ENCODE measurements at places on chromosomes 7 and 10.

- no peak for DNase-seq
Observed at GRCh38 chr10:72245949-72246525, 27.7 kb upstream of the DDIT4 start.

DNA sequence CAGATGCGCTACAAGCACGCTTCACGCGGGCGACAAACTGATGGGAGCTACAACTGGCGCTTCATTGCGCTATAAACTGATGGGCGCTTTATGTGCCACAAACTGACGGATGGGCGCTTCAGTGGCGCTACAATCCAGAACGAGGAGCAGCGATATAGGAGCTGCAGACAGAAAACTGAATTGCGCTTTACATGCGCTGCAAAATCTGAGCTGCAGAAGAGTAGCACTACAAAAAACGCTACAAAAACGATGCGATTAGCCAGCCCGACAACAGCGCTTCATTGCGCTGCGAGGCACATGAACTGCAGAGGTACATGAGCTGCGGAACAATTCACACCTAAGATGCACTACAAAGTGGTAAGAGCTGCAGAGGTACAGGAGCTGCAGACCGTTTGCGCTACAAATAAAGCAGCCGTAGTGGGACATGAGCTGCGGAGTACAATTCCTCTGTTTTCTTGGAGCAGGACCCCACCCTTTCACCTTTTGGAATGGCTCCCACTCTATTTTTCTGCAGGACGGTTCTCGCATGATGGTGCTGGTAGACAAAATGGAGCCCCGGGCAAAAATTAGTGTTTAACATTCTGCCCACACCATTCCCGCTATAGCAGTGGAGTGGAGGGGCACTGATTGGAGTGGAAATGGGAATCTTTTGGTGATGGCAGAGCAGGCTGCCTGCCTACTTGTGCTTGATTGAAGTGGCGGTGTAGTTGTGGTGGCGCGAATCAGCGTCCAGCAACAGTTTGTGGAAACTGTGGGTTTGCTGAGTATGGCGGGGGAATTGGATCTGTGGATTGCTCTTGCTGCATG is 1.2 kb upstream of the SGCE start:
- no peak for DNase-seq

DNA sequence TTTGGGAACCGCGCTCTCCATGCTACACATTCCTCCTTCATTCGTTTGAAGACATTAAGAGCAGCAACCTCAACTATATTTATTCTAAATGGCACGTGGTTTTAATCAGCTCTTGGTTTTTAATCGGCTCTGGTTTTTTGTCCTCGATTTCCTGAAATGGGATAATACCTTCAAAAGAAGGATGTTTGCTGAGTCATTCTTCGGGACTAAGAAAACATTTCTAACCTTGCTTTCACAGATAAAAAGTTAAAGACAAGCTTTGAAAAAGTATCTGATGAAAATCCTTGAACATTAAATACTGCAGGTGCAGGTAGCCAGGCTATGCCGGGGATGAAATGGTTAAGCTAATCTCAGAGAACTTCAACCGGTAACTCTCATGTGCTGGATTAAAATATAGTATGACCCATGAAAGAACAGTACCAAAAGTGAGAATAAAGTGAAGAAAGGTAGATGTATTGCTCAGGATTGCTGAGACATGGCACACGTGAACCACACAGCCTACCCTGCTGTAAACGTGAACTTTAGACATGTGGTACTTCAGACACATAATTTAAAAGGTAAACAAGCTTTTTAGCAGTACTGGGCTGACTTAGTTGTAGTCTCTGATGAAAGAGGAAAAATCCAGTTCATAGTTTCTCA is 89.1 kb downstream of the PTPRN2 start:
- no peak for DNase-seq

DNA sequence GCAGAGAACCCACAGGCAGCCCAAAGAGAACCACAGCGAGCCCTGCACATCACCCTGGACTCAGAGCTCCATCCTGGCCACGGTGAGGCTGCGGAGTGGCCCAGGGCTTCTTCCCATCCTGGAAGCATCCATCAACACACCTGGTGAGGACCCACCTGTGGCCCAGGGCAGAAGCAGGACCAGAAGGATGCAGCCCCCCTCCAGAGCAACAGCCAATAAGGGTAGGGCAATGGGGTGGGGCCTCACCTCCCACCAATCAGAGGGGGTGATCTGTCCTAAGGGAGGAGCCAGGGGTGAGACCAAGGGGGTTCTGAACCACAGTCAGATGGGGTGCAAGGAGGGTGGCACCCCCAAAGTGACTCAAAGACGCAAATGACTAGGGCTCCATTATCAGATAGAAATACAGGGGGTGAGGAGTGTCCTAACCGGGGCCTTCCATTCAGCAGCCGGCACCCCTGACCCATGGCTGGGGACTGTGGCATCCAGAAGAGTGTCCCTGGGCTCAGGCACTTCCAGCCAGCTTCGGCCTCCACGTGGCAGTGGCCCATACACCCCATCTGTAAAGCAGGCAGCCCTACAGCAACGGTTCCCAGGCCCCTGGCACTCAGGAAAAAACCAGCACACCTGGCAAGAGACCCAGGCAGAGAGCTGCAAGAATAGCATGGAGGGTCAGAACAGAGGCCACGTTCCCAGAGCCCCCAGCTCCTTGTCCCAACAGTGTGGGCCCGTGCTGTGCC is 36.9 kb downstream of the STK32C start:
- DNase-seq: no peak

GRCh38 chr10:49435225-49435624 is 39.3 kb upstream of the DRGX start:
- DNase-seq: no peak

GRCh38 chr7:83248000-83248399 is 85.3 kb upstream of the PCLO start:
- no peak for DNase-seq

- DNase-seq: no peak
Observed at GRCh38 chr7:157194948-157195347, 56.2 kb downstream of the UBE3C start.

DNA sequence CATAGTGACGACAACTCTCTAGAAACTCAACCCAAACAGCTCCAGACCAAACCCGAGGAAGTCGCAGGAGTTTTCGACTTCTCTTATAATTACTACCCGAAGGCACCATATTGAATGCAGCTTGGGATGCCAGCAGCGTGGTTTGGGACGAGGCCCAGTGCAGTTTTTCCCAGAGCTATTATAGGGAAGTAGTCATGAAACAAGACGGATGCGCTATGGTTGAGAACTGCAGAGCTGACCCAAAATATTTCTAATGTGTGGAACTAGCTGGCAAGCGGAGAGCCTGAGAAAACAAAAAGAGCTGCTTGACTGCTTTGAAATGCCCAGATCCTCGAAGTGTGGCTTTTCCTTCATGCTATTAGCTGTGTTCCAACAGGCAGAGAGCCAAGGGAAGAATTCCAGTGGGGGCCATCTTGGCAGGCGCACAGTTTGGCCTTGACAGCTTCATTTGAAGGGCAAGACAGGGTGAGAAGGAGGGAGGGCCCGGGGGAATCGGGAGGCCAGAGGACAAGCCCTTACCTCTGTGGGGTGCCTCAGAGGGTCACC is 122.7 kb downstream of the CUL2 start:
- DNase-seq: no peak

DNA sequence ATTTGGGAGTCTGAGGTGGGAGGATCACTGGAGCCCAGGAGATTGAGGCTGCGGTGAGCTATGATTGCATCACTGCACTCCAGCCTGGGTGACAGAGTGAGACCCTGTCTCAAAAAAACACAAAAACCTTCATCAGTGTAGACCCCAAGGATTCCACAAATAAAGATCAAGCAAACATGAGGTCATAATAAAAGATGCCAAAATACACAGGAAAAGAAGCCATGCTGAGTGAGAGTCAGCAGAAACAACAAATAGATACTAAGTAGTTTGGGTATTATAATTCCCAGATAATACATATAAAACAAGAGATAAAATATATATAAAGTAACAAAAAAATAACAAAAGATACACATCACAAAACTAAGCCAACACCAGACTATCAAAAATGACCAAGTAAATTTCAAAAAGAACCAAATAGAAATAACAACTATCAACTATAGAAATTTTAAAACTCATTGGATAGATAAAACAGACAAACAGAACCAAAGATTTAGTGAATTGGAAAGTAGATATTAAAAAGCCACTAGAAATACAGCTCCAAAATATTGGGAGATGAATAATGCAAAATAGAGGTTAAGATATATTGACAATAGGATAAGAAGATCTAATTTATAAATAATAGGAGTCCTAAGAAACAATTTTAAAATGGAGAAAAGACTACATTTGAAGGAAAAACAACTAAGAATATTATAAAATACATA is 48.9 kb upstream of the FHIP2A start:
- no peak for DNase-seq

DNA sequence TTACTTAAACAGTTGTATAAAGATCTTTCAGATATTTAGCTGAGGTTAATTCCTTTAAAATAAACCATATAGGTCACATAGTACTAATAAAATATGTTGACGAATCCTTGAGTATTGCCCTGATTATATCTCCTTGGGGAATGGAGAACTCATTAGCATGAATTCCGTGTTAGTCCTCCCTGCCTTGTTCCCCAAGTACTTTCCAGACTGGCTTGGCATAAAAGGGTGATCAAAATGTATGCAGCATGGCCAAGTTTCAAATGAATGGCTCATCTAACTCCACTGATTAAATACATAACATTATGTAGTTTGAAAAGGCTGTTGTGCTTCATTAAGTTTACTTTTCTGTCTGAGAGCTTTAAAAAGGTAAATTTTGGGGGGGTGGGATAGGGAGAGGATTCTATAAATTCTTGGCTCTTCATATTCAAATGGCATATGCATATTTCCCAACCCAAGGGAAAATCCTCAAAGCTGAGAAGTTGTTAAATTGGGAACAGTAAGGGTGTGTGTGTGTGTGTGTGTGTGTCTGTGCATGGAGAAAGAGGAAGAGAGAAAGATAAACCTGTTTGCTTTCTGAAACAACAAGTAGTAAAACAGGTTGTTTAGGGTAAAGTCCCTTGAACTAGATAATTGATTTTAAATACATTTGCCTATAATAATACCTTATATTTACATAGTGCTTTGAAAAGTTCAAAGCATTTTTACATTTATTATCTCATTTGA is 4.8 kb upstream of the ADD3 start:
- no peak for DNase-seq

- no peak for DNase-seq
Observed at GRCh38 chr7:1087952-1088920, at the start of gene GPER1. TSS of gene GPER1 (plus strand) at chr7:1088113. CDS start at chr7:1091729, 3,616 bp downstream.

DNA sequence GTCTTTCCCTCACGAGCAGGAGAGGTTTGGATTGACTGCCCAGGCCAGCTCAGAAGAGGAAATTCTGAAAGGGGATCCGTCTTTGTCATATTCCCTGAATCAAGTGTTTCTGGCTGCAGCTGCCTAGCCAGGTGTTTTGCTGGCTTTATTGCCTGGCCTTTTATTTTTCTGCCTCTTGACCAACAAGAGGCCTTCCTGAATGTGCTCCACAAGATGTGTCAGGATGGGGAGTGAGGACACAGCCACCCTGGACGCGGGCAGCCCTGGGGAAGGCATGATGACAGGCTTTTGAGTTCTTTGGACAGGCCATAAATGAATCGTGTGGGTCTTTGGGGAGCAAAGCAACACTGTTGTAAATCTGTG is 163.6 kb downstream of the CAMK1D start:
- no peak for DNase-seq

DNA sequence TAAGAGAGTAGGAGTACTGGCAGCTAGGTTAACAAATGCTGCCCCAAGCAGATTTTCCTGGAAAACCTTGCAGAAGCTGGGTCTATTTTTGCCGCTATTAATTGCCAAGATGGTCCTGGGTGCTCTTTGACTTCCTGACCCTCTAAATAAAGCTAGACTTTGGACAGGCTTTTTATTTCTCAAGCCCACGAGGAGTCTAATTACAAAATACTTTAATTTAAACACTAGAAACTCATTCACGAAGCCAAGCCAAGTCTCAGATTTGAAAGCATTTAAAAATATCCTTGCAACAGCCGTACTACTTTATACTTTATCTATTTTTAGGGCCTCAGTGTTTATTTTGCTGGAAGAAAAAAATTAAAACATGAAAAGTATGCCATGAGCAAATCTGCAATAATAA is 45.1 kb downstream of the TMEM26 start:
- DNase-seq: no peak

- DNase-seq: no peak
Observed at GRCh38 chr10:93515071-93516005, 18.9 kb downstream of the CEP55 start.

GRCh38 chr10:78957471-78958039 is 111.2 kb upstream of the ZMIZ1 start:
- no peak for DNase-seq

DNA sequence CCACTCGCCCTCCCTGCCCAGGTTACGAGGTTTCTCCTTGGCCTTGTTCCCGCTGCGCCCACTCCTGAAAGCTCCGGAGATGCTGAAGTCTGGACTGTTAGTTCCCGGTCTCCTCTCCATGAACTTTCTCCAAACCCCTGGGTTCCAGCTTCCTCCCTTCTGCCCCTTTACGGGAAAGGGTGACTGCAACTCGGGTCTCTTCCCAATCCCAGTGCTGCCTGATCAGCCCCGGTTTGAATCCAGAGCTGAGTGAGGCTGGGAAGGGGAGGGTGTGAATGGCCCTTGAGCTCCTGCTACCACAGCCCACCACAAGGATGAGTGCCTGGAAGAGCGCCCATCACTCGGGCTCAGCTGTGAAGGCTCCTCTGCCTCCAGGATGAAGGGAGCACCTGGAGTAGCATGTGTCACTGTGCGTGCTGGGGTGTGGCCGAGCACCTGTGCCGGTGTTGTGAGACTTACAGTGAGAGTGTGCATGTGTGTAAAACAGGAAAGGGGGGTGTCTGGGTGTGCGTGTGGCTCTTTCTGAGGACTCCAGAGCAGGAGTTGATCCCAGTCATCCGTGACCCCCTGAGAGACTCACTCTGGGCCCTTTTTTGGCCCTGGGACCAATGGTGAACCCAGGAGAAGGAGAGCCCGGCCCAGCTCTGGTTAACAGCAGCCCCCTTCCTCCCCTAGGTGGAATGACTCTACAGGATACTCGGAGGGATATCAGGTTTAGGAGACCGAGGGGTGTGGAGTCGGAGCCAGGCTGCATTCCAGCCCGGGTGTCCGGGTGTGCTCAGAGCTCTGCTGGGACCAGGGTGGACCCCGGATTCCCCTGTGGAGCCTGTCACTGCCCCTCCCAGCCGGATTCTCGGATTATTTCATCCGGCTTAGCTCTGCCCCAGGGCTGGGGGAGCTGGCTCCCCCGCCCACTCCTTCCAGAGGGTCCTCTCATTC is 1.1 kb upstream of the ZNF467 start:
- DNase-seq: no peak

- DNase-seq: no peak
Observed at GRCh38 chr10:58951746-58952145, 224.7 kb upstream of the PHYHIPL start.

GRCh38 chr10:68235581-68235980 is 3.7 kb upstream of the ATOH7 start:
- no peak for DNase-seq
